ENCODE measurements at places on chromosomes 1 and 21.

GRCh38 chr1:165441166-165441880 lies 3.6 kb downstream of the RXRG start:
- no peak for DNase-seq

DNA sequence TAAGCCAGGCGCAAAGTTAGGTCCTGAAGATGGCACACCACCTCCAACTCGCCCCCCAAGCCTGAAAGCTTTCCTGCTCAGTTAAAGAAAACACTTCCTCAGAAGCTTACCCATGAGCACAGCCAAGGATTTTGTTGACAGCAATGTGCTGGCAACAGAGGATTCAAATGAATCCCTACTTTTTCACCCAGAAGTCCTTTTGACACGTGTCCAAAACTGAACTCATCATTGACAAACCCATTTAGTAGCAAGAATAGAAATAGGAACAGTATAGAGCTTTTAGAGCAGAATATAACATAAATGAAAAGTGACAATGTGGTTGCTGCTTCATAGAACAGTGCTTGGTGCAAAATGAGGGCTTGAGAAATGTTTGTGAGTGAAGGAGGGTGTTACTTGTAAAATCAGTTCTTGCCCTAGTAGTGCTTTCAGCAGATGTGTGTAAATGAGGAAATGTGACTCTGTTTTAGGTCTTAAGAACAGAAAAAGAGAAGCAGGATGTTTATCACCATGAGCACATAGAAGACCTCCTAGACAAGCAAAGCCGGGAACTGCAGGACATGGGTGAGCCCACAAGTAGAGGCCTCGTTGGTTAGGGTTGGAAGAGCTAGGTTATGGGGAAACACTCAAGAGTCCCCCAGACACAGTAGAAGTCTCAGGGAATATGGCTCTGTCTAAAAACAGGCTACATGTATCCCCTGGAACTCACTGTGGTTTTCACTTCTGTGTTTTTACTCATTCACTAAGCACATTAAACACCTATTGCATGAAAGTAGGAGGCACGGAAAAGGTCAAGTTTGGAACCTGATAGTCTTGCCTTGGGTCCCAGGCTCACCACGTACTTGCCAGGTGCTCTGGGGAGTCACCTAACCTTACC lies 48.6 kb upstream of the TMEM125 start:
- DNase-seq, result no peak

- DNase-seq, result no peak
These were observed 27.8 kb upstream of the CEP350 start for GRCh38 chr1:179926850-179927205.

- DNase-seq, result no peak
These were observed 1.5 kb downstream of the SELENOF start for GRCh38 chr1:86912281-86912900.

GRCh38 chr1:34750610-34751009 lies 4.2 kb upstream of the GJB5 start:
- no peak for DNase-seq

DNA sequence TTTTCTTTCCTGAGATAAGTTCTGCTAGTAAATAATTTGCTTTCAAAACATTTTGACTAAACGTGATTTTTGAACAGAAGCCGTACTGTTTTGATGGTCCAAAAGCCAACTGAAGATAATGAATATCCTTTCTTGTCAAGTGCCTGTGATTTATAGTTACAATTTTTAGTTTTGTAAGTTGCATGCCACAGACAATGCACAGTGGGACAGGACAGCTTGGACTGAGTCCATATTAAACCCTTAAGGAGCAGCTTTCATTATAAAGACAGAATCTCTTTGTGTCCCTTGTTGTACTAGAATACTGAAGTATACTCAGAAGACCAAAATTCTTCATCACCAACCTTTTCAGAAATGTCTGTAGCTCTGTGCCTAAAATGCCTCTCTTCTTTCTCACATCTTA lies 92.2 kb downstream of the LTN1 start:
- no peak for DNase-seq
